ENCODE measurements at places on chromosomes 4 and X.
A peak's percentile ranks its signal among the peaks of the same experiment; 100 is the strongest.

DNA sequence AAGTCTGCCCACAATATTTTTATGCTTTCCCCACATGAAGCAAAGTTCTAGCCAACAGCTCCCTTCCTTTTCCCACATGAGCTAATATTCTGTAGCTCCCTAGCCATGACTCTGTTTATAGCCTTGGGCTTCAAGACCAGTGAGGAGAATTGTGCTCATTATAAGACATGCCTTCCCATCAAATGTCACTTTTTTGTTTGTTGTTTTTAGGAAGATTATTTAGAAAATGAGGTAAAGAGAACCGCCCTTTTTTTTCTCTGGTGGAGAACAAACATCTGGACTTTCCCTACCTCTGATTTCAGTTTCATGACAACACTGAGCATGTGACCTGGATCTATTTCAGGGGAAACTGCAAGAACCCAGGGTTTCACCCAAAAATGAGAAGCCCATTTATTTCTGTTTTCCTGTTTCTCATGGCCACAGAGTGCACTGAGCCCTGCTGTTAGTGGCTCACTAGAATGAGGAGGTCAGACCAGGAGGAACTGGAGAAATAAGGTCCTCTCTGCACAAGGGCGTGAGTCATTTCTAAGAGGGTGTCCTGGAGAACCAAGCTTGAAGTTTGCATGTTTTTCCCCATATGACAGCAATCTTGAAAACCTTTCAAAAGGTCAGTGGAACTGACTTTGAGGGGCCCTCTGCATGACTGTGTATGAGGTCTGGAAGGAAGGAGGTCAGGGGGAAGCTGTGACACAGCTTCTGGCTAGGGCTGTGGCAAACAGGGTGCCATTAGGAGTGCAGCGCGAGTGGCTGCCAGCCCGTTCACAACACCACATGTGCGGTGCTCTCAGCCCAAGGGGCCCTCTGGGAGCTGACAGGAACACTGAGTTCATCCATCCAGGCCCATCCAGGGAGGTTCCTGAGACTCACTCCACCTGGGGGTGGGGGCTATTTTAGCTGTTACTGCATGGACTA is 55.2 kb downstream of the CHST7 start:
- DNase-seq, result no peak

GRCh38 chr4:173666-174314 is 49.5 kb downstream of the ZNF718 start:
- DNase-seq, result no peak

DNA sequence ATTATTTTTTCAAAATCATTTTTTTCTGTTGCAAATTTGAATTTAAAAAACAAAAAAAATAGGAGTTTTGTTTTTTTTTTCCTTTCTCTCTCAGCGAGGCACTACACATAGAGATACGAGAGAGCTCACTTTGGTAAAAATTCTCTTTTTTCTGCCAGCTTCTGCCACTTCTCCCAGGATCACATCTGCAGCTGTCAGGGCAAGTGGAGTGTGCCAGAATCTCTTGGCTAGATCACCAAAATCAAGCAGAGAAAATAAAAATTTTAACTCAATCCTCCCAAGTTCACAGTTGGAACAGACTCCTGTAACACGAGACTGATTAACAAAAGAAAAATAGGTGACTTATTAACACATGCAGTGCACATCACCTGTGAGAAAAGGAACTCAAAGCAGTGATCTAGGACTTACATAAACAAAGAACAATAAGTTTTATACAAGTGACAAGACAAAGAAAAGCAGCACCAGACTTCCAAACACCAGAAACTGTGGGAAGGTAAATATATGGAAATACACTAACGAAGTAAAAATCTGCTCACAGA is 213.2 kb upstream of the ZFP42 start:
- DNase-seq, result no peak

DNA sequence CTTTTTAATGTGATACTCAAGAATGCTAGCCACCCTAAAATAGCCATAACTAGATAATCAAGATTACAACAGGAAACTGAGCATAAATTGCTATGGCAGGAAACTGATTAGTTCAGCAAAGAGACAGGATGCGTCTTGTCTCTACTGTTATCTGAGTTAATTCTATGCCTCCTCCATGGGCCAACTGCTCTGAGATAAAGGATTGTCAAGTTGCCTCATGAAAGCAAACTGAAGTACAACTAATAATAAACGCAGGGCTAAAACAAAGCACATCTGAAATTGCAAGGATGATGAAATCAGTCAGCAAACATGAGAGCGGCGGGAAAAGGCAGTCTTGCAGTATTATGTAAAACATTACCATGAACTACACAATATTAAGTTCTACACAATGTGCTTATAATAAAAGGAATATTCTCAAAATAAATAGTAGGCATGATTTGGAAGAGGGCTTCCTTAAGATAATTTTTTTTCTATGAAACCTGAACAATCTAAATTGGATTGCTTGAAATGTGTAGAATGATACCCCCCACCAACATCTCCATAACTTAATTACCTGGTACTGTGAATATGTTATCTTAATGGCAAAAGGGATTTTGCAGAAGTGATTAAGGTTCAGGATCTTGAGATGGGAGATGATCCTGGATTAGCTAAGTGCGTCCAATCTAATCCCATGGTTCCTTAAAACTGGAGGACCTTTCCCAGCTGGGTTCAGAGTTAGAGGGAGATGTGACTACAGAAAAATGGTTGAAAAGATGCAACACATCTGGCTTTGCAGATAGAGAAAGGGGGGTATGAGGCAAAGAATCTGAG is 65.9 kb downstream of the ANTXR2 start:
- DNase-seq, result no peak

- DNase-seq, result no peak
These were observed 173.9 kb upstream of the VCX3A start for GRCh38 chrX:6708676-6709380.

DNA sequence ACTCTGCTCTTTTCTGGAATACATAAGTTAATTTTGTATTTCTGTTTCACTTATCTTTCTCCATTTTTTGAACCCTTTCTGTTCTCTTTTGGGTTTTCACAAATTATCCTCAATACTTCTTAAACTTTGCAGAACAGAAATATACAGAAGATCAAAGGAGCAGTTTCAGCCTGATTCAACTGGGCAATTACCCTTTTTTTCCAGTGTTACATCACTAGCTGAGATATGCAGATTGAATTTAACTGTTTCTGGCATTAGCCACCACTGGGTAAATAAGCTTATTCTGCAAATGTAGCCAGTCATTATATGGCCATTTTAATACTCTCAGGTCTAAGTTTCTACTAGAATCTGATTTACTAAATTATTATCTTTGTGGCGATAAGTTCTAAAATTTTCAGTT is 66.9 kb upstream of the GRID2 start:
- DNase-seq, result peak; percentile 47

GRCh38 chr4:150229520-150229919 is 151.3 kb downstream of the DCLK2 start:
- peak; percentile 66 for DNase-seq

- DNase-seq, result no peak
These were observed 122.7 kb downstream of the CBLL2 start for GRCh38 chrX:22395372-22395771.

DNA sequence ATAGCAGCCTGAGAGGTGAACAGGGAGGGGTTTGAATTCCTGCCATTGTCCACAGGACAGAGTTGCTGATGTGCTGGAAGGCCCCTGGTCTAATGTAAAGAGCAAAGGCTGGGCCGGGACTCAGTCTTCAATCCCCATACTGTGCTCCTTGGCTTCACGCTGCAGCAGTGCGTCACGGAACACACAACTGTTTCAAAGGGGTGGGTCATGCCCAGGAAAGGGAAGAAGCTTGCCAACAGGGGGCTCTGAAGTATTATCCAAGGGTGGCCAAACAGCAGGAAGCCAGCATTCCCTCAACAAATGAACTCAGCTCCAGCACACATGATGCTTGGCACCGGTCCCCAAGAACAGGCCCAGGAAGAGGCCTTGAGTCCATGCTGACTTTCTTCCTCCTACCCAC is 122.5 kb downstream of the NFKB1 start:
- DNase-seq, result peak; percentile 84

- DNase-seq, result no peak
These were observed 526.0 kb downstream of the CFAP47 start for GRCh38 chrX:36445566-36445965.

- DNase-seq, result no peak
These were observed 288.1 kb upstream of the PCDH10 start for GRCh38 chr4:132860976-132861375.

GRCh38 chr4:3472411-3473141 is 9.5 kb downstream of the DOK7 start:
- DNase-seq, result no peak

- no peak for DNase-seq
These were observed 1.3 kb downstream of the SPATA18 start for GRCh38 chr4:52052475-52052780.

DNA sequence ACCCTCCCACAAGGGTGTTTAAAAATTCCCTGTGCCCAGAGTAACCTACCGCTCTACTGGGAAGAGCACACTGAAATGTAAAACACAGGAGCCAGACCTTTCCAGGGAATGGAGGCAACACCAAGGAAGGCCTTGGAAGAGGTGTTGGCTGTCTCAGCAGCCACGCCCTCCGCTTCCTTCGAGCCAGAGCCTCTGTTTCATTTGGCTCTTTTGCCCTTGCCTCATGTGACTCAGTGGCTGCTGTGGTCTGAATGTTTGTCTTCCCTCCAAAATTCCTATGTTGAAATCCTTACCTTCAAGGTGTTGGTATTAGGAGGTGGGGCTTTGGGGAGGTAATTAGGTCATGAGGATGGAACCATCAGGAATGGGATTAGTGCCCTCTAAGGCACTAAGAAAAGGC is 11.3 kb downstream of the SCD5 start:
- DNase-seq, result no peak

- peak; percentile 28 for DNase-seq
These were observed 25.5 kb downstream of the UTP14A start for GRCh38 chrX:129931411-129932015.

GRCh38 chr4:16607241-16608066 is 291.0 kb downstream of the LDB2 start:
- DNase-seq, result no peak

- no peak for DNase-seq
These were observed 269.9 kb downstream of the CBLL2 start for GRCh38 chrX:22542641-22543040.

- DNase-seq, result no peak
These were observed 8.0 kb upstream of the MSL3 start for GRCh38 chrX:11750046-11750445.

DNA sequence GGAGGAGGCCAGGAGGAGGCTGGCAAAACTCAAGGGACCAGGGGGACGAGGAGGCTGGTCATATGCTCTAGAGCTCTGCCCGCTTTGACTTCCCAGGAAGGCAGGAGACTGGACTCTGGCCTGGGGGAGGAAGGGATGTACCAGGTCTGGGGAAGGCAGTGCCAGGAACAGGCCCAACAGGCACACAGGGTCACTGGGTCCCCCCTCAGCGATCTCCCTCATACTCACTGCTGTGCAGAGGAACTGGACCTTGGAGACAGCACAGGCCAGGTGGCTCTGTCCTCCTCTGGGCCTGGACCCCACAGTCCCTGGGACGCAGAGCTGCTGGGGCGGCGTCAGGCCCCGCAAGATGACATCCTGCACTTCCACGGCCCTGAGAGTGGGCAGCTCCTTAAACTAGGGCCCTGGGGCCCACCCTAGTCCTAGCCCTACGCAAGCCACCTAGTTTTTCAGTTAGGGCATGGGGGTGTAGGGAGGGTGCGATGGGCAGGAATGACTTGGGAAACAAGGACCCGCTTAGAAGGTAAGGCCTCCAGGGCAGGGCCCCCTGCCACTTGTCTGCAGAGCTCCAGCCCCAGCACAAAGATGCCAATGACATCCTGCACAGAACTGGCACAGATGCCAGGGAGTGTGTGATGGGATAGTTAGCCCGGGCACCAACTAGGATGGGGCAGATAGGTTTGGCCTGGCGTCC is 59.5 kb downstream of the HTRA3 start:
- no peak for DNase-seq

DNA sequence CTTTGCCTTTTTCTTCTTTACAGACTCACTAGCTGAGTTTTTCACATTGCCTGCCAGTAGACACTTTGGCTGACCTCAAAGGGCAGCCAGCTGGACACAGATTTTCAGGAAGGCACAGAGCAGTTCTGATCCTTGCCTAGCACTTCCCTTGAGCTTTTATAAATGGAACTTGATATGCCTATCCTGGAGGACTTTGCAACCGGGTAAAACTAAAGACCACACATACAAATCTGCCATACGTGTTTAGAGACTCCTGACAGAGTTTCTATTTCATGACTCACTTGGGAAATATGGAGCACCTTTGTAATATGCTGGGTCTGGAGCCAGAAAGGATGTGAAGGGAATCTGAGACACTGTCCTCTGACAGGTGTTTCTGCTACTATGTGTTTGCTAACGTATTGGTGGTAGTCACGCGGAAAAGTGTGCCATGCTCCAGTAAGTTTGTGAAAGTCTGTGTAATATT is 56.7 kb upstream of the RASSF6 start:
- no peak for DNase-seq

- no peak for DNase-seq
These were observed 25.4 kb downstream of the CLCN5 start for GRCh38 chrX:49947781-49948180.

- DNase-seq, result no peak
These were observed 150.3 kb downstream of the FGF16 start for GRCh38 chrX:77597511-77597910.

DNA sequence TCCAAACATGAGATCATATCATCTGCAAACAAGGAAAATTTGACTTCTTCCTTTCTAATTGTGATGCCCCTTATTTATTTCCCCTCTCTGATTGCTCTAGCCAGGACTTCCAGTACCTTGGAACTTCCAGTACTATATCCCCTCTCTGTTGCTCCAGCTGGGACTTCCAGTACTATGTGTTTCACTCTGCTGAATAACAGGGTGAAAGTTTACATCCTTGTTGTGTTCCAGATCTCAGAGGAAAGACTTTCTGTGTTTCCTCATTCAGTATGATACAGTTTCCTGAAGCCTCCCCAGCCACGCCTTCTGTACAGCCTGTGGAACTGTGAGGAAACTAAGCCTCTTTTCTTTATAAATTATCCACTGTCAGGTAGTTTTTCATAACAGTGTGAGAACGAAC is 381.3 kb upstream of the FAM47C start:
- no peak for DNase-seq

DNA sequence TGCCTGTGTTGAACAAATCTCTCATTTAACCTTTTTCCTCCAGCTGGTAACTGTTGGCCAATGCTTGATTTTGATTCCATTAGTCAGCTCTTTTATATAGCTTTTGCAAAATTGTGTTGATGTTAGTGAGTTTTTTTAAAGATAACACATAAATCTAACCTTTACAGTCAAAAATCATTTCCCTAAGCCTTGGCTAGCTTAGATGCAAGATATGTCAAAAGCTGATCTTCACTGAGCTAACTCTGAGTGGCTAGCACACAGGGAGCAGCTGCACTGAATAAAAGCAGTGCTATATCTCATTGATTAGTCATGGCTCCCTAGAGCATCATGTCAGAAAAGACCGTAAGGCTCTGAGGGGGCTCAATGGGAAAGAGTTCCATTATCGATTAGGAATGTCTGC is 78.7 kb downstream of the PPARGC1A start:
- no peak for DNase-seq

- DNase-seq, result no peak
These were observed 4.1 kb upstream of the USP11 start for GRCh38 chrX:47228550-47229270.

- DNase-seq, result peak; percentile 85
These were observed 32.4 kb upstream of the THOC2 start for GRCh38 chrX:123764967-123765871.

- DNase-seq, result no peak
These were observed 2.6 kb downstream of the RGN start for GRCh38 chrX:47080915-47081236.

Data from NCI-H446 (cell line).